ENCODE measurements at places on chromosomes 13 and 19. TPM values are rescaled to one million over a fixed set of nuclear protein-coding genes. Genes with fewer than 3 reads are reported as not detected.

The UQCR11 gene
- 82.3 TPM for polyA plus RNA-seq

The PDE4C gene
- polyA plus RNA-seq, result 0.75 TPM

The PROZ gene
- 2.3 TPM for polyA plus RNA-seq

The PRX gene
- 10.4 TPM for polyA plus RNA-seq

The RGL3 gene
- 99.4 TPM for polyA plus RNA-seq

The ZNF460 gene
- polyA plus RNA-seq, result 3.9 TPM

The SPART gene
- polyA plus RNA-seq, result 101 TPM

The DZIP1 gene
- 91.6 TPM for polyA plus RNA-seq
